ENCODE measurements at places on chromosomes 4 and X.
A peak's percentile ranks its signal among the peaks of the same experiment; 100 is the strongest.

DNA sequence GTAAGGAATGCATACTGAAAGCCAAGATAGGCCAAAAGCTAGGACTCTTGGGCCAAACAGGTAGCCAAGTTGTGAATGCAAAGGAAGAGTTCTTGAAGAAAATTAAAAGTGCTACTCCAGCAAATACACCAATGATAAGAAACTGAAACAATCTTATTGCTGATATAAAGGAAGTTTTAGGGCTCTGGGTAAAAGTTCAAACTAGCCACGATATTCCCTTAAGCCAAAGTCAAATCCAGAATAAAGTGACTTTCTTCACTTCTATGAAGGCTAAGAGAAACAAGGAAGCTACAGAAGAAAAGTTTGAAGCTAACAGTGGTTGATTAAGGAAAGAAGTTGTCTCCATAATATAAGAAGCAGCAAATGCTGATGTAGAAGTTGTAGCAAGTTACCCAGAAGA is 397.6 kb downstream of the PACRGL start:
- no peak for DNase-seq

DNA sequence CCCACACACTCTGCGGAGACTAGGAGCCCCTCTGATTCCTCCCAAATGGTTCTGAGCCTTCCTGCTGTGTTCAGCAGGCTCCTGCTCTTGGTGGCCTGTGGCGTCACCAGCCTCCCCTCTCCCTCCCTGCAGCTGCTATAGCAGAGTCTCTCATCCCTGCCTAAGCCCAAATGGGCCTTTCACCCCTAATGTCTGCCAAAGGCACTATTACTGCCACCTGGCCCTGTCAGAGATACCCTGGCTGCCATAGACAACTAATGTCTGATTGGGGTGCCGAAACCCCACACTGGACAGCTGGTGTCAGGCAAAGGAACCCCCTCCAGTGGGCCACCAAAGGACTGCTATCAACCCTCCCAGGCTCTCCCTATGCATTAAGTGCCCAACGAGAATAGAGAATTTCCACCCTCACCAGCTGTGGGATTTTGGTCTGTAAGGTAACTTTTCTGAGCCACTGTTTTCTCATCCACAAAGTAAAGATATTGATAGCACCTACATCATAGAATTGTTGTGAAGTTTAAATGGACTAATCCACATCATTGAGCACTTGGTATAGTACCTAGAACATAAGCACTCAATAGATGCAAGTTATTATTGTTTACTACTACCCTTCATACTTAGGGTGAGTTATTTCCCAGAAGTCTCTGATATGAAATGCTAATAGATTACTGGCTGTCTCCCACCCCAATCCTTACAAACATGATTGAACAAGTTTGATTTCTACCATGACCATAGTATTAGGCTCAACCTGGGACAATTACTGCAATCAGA is 421.3 kb downstream of the MID1IP1 start:
- DNase-seq: no peak

- peak; percentile 15 for DNase-seq
These were observed 18.9 kb upstream of the SMIM10 start for GRCh38 chrX:134971926-134972325.

GRCh38 chrX:39008549-39008948 is 207.3 kb downstream of the MID1IP1 start:
- no peak for DNase-seq

DNA sequence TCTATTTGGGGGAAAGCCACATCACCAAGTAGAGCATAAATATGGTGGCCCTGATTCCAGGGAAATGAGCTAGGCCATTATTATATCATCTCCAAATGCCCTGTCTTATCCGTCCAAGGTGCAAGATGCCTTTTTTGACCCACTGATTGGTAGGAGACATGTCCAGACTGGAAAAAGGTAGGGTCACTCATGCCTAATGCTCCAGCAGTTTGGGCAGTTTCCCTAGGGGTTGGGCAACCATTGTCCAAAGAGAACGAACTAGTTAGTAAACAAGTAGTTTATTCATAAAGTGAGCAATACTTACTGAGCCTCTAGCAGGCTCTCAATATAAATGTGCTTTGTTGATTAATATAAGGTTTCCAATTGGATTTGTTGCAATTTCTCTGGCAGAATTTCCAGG is 6.2 kb downstream of the FHDC1 start:
- DNase-seq: no peak

DNA sequence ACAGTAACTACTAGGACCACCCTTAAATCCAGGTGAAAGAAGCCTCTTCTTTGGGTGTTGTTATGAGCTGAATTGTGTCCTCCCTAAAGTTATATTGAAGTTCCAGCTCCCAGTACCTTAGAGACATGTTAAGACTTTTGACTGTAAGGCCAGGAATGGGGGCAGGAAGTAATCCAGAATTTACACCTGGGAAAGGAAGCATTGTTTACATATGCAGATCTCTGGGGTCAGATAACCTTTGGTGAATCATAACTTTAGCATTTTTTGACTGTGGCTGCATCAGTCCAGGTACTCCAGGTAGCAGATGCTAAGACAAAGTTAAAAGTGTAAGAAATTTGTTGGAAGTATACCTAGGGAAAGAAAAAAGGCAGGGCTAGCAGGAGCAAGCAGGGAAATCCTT is 104.9 kb upstream of the CENPE start:
- no peak for DNase-seq

DNA sequence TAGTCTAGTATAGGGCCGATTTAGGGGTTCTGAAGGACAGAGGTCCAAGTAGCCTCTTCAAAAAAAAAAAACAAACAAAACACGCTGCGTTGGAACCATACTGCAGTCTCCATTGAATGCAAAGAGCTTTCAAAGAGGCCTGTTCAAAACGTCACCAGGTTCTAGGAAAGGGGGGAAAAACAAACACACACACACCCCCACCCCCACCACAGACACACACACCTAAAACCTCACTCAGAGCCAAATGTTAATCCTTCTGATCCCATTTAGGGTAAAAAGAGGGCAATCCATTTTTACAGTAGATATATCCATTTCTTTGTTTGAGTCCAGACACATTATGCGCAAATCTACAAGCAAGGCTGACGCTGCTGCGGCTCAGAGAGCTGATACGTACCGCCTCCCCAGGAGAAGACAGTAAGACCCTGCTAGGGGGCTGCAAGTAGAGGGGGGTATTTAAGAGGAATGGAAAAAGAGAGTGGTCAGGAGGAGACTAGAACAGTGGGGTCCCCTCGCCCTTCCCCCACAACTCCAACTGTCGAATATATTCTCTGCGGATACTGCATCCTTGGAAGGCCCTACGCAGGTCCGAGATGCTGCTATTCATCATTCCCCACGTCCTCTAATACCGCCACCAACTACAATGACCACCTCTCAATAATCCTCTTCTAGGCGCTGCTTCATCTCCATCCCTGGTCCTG is 1.3 kb downstream of the NKRF start:
- no peak for DNase-seq

GRCh38 chr4:106690487-106690886 is 321.9 kb upstream of the GIMD1 start:
- peak; percentile 86 for DNase-seq

DNA sequence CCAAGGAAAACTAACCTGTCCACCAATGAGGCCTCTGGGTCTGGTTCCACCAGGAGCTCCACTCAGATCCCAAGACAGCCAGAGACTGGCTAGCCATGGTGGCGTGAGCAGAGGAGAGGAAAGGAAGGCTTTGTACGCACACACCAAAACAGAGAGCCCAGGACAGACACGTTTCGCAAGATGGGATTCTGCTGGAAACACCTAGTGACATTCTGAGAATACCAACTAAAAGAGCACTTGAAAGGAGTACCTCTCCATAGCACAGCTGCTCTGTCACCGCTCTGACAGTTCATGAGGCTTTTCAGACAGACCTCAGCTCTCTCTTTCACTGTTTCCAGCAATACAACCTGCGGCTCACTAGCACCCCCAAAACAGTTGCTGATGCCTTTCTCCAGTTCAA is 105.0 kb downstream of the SH3KBP1 start:
- DNase-seq: no peak

- DNase-seq: peak; percentile 76
These were observed 17.6 kb downstream of the TNIP3 start for GRCh38 chr4:121146530-121146929.

- no peak for DNase-seq
These were observed 31.5 kb downstream of the RAI2 start for GRCh38 chrX:17829566-17829965.

- DNase-seq: no peak
These were observed 127.5 kb upstream of the CBR4 start for GRCh38 chr4:169137558-169137920.

DNA sequence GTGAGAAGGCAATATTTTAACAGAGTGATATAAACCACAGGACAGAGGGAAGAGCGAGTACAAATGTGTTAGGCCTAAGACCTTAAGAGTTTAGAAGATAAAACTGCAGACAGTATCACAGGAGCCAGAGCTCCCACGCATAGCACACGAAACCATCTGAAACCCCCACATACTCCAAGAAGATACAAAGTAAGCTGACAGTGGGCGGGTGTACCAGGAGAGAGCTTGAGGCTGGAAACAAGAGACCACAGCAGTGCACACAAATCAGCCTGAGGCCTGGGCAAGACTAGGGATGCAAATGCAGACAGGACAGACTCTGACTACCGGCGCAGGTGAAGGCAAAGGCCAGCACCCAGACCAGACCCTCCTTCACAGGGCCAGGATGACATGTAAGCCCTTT is 54.1 kb upstream of the ARHGAP24 start:
- no peak for DNase-seq

DNA sequence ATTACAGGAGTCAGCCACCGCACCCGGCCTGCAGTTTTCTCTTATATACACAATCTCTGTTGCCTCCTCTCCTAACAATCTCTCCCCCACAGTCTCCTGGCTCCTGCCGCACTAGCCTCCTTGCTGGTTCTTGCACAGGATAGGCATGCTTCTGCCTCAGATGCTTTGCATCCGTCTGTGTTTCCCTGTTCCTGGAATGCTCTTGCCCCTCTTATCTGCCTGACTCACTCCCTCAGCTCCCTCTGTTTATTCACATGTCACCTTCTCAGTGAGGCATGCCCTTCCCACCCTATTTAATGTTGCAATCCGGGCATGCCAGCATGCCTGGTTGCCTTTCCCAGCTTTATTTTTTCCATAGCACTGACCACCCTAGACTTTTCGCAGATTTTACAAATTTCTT is 161.9 kb downstream of the PHF8 start:
- DNase-seq: peak; percentile 2

DNA sequence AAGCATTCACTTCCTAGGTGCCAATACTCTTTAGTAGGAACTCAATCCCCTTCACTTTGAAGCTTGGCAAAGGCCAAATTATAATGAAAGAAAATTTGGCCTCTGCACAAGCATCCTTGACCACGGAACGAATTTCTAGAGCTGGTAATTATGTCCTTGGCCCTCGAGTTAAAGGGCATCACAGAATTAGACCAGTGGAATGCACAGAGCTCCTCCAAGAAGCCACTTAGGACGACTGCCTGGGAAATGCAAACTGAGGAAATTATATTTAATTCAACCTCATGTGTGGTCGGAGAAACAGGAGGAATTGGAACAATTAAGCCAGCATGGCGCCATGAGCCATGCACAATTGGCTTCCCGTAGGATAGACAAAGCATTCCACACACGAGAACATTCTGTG is 59.3 kb downstream of the NLGN4X start:
- no peak for DNase-seq

GRCh38 chrX:36867143-36867542 is 141.0 kb upstream of the FAM47C start:
- DNase-seq: peak; percentile 7

DNA sequence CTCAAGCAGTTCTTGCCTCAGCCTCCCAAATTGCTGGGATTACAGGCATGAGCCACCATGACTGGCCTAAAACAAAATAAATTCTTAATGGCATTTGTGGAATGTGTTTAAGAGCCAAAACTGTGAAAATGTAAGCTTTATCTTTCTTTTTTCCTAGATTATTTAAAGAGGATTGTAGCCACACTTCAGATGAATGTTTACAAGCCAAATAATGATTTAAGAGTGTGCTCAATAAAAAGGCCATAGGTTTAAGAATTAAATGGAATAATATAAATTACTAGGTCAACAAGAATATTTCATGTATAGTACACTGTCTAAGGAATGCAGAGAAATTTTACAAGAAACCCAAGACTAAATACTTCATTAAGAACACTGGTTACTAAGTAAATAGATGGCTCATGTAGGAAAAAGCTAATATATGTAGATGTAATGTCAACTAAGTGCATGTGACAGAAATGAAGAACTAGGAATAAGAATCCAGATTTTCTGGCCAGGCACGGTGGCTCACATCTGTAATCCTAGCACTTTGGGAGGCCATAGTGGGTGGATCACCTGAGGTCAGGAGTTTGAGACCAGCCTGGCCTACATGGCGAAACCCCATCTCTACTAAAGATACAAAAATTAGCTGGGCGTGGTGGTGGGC is 21.3 kb upstream of the UGDH start:
- peak; percentile 56 for DNase-seq

DNA sequence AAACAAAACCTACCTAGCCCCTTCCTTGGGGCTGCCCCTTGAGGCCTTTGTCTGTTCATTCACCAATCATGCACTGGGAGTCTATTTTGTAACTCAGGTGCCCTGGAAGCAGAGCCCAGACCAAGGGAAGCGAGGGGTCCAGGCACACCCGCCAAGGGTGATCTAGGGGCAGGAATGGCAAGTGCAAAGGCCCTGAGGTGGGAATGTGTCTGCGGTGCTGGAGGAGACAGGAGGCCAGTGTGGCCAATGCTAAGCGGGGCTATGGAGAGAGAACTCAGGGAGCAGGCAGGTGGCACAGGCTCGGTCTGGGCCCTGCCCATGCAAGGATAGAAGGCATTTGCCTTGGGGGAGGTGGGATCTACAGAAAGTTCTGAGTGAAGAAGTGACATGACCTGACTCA is 3.5 kb upstream of the SH3BP2 start:
- no peak for DNase-seq

GRCh38 chr4:188266386-188266785 is 127.1 kb downstream of the TRIML1 start:
- no peak for DNase-seq

DNA sequence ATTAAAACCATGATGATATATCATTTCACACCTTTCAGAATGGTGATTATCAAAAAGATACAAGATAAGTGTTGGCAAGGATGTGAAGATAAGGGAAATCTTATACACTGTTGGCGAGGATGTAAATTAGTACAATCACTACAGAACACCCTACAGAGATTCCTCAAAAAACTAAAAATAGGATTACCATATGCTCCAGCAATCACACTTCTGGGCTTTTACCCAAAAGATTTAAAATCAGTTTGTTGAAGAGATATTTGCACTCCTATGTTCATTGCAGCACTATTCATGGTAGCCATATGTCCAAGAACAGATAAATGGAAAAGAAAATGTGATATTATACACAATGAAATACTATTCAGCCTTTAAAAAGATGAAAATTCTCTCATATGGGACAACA is 240.4 kb downstream of the GABRG1 start:
- DNase-seq: no peak

- DNase-seq: no peak
These were observed 23.9 kb downstream of the CXXC4 start for GRCh38 chr4:104470770-104471169.
